CD4-positive, alpha-beta T cell treated with Interleukin-4 for 1 hour (primary cell): ENCODE measurements at places on chromosomes 6 and 20.

GRCh38 chr6:137921823-137922222, 54.8 kb downstream of the TNFAIP3 start:
- no peak for DNase-seq

DNA sequence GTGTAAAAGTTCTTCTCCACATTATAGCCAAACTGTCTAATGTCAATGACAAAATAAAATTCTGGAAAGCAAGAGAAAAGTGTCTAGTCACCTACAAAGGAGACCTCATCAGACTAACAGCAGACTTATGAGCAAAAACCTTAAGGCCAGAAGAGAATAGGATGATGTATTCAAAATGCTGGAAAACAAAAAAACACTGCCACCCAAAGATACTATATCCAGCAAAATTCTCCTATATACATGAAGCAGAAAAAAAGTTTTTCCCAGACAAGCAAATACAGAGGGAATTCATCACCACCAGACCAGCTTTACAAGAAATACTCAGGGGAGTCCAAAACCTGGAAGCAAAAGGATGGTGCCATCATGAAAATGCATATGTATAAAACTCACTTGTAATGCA, 755.6 kb upstream of the CITED2 start:
- DNase-seq: no peak

DNA sequence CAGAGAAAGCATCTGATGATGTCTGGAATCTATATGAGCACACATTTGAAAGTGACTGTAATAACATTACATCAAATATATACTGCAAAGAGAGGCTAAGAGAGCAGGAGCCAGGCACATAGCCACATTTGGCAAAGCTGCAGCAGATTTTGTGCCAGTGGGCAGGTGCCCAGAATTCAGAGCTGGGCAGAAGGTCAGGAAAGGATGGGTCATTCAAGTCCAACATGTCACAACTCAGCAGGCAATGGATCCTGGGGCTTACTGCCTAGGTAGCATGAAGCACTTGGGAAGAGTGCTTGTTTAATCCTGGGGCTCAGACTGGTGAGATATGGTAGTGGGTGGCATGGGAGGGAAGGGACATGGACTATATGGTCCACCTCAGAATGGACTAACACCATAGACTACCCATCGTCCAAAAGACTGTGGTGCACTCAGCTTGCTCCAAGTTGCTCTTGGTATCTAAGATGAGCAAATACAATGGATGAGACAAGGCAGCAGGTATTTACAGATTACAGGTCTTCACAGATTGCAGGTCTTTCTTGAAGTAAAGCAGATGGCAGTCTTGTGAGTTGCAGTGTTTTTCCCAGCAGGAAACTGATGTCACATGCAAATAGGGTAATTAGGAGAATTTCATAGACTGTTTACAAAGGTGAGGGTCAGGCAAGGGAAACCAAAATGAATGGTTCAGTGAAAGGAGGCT, 31.2 kb upstream of the SHLD1 start:
- DNase-seq: no peak

DNA sequence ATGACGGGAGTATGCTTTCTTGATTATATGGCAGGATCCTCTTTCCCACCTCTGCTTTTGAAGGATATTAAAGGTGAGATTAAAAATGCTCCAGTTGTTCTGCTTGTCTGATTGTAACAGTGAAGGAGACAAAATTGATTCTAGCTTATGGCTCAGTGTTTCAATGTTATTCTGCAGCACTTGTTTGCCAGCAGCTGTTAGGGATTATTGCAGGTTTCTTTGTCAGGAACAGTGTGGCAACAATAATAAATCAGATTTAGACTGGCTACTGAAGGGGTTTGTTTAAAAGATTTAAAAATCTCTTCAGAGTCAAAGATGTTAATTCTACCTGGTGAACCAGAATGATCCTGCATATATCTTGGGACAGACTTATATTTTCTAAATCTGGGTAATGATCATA, 126.9 kb downstream of the LAMA2 start:
- DNase-seq: no peak

GRCh38 chr20:64188682-64189529, 24.7 kb downstream of the MYT1 start:
- no peak for DNase-seq

DNA sequence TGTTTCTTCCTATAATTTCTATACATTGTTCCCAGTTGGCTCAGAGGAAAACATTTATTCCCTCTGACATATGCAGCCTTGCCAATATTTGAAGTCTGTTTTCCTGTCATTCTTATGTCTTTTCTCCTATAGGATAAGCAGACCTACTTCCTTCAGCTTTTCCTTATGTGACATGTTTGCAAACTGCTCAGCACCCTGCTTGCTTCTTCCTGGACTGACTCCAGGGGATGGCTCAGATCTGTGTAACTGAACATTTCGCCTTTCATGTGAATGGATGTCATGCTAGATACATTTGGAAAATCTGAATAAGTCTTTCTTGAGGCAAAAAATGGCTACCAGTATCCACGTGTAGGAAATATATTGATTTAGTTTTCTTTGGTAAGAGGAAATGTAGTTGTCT, 113.2 kb downstream of the CARMIL1 start:
- DNase-seq: no peak
